Globus pallidus (tissue), 1 donor: ENCODE measurements at places on chromosomes 1 and 21.
A peak's percentile ranks its signal among the peaks of the same experiment; 100 is the strongest.

DNA sequence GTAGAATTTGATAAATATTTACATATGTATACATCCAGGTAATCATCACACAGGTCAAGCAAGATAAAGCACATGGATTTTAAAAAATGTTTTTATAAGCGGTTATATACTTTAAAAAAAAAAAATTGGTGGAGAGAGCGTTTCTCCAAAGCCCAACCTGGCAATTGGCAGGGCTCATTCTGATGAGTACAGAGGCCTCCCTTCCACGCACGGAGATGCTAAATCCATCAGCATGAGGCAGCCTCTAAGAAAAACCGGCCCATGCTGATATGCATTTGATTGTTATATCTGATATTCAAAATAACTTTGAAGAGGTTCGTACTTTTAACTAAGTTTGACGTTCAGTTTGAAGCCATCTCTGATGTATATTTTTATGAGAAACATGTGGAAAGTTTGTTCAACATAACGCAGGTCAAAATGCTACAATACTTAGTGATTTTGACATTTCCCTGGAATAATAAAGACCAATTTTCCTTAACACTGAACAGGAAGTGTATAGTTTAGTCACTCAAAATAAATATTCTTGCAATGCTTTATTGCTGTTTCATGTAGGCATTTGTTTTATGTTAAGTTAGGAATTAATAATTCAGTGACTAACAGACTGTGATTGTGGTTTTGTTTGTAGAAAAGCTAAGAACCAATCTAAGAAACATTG, 151.7 kb downstream of the NR5A2 start:
- DNase-seq: no peak

DNA sequence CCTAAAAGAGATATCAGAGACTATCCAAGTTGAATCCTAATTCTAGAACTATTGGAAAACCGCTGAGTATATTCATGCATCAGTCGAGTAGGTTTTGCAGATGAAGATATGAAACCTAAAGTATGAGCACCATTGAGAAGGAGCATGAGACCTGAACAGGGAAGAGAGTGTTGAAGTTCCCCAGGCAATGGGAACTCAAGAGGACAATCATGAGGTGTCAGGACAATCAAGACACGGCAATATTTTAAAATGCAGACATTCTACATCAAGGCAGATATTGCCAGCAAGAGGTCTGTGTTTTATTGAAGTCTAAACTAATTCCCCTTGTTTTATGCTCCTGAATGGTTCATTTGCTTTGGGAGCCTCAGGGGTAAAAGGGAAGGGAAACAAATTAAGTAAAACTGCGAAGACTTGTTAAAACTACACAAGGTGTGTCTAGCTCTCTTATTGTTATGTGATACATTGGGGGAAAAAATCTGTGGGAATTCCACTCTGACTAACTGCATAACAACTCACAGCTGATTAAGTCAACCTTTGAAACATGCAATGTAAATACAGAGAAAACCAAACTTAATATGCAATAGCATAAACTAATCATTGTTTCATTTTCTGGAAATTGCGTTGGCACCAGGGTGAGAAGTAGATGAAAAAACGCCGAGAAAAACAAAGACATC, 347.9 kb upstream of the ADGRL2 start:
- no peak for DNase-seq

GRCh38 chr1:151145304-151146071, 943 bp downstream of the SEMA6C start:
- DNase-seq: no peak

DNA sequence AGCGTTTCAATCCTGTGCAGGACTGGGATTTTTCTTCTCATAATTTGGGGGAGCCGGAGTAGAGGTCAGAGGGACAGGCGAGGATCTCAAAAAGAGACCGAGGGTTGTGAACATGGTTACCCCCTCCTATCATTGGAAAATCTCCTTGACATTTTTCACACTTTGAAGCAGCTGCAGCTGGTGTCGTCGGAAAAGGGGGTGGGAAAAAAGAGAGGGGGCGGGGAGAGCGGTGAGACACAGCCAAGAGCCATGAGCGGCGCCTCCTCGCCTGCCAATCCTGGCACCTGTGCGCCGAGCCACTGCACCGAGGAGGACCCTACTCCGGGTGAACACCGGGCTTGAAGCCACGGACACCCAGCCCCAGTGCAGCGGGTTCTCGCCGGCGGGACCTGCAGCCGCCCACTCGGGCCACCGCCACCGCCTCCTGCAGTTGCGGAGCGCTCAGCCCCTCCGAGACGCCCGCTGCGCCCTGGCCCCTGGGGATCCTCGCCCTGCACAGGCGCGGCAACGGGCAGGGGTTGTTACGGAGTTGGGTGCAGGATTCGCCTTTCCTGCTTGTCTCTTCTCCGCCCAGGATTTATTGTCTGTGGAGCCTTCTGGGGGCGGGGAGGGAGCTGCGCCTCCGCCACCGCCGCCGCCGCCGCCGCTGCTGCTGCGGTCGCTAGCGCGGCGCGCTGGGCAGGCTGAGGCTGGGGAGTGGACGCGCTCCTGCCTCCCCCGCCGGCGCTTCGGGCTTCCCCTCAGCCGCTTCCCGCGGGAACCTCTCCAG, at the start of gene LRRC7:
Gene LRRC7, plus strand, starts transcription at position 271 of the 769 bp plus-strand sequence. CDS start 718 bp downstream, outside the sequence.
- DNase-seq: peak; percentile 65

DNA sequence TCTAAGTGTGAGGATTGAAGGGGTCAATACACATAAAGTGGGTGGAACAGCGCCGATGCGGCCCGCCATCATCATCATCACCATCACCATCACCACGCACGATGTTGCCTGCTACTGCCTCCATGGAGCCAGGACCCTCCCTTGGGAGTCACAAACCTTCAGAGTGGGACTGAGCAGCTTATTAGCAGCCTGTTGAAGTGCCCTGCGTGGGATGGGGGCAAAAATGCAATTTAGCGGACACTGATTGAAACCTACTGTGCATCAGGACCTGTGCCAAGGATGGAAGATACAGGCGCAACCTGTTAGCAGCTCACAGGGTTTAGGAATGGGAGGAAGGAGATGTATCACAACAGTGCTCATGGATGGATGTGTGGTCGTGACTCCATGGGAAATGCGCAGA, 26.7 kb downstream of the STPG1 start:
- DNase-seq: no peak

- DNase-seq: no peak
Measured at GRCh38 chr1:167016100-167016750, 27.1 kb downstream of the MAEL start.

DNA sequence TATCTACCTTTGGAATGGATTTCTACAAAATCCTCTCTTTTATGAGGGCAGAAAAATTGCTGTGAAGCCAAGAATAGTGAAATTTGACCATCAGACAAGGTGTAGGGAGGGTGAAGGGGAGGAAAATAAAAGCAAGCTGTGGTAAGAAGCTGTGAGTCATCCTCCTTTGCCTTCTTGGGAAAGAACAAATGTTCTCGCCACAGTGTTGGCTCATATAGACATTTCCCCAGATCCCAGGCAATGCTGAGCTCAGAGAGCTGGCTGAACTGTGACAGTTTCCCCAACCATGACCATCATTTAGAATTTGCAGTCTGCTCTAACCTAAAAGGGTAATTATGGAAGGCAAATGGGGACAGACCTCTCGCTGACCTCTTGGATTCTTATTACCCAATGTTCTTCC, 235.4 kb downstream of the PBX1 start:
- DNase-seq: no peak

GRCh38 chr1:116431870-116432500, 58.9 kb downstream of the ATP1A1 start:
- no peak for DNase-seq

- DNase-seq: no peak
Measured at GRCh38 chr1:202689493-202690342, 20.5 kb downstream of the SYT2 start.

- DNase-seq: no peak
Measured at GRCh38 chr1:92843429-92844352, 11.9 kb downstream of the RPL5 start.

DNA sequence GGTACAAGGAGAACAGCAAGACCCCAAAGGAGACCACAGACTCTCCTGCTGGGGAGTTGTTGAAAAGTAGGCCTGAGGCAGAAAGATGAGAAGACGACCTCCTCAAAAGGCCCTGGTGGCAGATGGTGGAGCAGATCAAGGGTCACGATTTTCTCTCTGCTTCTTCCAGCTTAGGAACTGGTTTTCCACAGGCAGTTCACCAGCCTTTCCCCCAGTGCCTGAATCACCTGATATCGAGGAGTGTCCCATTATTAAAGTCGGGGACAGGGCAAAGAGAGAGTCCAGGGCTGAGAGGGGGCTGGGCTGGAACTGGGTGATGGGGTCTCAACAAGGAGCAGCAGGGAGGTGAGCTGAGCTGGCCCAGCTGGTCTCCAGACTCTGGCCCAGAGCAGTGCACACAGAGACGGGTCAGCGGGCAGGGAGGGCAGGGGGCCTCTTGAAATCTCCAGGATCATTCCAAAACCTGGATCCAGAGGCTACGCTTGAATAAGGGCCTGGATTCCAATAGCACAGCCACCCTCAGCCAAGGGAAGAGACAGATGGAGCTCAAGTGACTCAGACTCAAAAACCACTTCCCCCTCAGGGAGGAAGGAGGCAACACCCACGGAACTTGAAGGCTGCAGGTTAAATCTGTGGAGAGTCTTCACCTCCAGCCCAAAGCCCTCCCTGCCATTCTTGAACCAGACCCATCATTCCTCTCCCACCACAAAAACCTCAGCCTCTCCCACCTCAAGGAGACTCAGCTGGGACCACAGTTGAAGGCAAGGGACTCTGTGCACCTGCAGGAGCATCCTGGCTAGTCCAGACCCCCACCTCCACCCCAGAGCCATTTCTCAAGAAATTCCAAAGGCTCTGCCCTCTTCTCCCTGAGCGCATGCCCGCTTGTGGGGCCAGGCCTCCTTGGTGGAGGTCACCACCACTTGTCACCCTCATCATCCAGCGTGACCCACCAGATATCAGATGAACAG, at the start of gene S100A5:
Gene S100A5, minus strand, starts transcription at position 541 of the 968 bp plus-strand sequence. CDS start 743 bp downstream, outside the sequence.
- DNase-seq: no peak

DNA sequence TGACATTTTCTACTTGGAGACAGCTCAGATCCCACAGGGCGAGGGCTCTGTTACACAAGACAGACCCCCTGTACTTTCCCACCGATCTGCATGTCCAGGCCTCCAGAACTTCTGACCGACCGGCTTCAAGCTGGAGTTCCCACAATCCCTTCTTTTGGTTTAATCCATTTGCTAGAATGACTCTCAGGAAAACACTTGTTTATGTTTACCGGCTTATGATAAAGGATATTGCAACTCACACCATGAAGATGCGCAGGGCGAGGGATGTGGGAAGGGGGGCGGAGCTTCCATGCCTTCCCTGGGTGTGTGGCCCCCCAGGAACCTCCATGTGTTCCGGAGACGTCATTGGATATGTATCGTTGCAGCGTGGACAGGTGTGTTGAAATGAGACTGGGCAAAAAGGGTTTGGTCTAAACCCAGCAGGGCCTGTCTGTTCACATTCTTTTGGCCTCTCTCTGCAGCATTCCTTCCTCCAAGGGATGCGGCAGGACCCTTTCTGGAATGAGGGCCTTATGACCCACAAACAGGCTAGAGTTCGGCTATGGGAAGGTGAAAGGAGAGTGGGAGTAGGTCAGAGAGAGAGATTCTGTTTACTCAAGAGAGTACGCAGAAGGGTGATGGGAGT, 7.5 kb upstream of the IGSF5 start:
- no peak for DNase-seq
